Stimulated activated CD8-positive, alpha-beta memory T cell treated with anti-CD3 and anti-CD28 coated beads, Interleukin-12 subunit alpha, Interleukin-12 subunit beta, amount 100 ng/mL, for 4 hours (primary cell): ENCODE measurements at places on chromosomes 6 and 20.

GRCh38 chr6:118893064-118893806 lies 717 bp upstream of the ASF1A start:
- no peak for DNase-seq

DNA sequence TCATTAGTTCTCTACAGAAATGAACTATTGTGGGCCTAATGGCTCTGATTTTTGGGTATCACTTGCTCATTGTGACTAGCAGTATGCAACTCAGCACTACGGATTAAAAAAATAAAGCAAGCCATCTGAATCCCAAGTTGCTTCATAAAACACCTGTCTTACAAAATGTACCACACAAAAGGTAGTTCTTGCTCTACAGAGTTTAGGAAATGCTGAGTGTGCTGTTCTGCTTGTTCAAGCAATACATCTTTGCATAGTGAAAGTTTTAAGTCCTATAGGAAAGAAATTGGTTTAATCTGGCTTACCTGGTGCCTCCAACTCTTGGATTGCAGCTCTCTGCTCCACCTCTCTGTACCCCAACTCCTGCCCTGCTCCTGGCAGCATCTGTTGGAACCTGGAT lies 266.7 kb upstream of the AGPAT4 start:
- no peak for DNase-seq

- no peak for DNase-seq
These were observed 143.3 kb upstream of the MAP3K7 start for GRCh38 chr6:90730151-90730673.

- no peak for DNase-seq
These were observed 585.6 kb downstream of the UTRN start for GRCh38 chr6:144870782-144871181.

- no peak for DNase-seq
These were observed 26.9 kb downstream of the MUC22 start for GRCh38 chr6:31037169-31037568.

DNA sequence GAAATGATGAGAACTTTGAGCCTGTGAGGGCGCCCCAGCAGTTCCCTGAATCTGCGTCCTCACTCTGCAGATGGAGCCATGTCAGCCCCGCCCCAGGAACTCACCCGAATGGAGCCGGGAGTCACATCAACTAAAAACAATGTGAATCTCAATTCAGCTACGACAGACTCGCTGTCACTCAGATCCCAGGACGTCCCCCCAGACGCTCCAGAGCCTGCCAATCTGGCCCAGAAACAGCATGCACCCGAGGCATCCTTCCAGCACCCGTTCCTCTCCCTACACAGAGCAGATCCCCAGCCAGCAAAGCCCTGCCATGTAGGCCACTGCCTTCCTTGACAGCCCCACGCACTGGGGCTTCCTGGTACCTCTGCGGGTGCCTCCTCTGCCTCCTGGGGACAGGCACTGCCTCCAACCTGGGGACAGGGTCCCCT lies 248.0 kb downstream of the TTLL2 start:
- DNase-seq = no peak

- DNase-seq = no peak
These were observed 2.5 kb upstream of the SRSF12 start for GRCh38 chr6:89120371-89120770.

GRCh38 chr6:166393535-166393823 lies 10.7 kb upstream of the MPC1 start:
- no peak for DNase-seq

DNA sequence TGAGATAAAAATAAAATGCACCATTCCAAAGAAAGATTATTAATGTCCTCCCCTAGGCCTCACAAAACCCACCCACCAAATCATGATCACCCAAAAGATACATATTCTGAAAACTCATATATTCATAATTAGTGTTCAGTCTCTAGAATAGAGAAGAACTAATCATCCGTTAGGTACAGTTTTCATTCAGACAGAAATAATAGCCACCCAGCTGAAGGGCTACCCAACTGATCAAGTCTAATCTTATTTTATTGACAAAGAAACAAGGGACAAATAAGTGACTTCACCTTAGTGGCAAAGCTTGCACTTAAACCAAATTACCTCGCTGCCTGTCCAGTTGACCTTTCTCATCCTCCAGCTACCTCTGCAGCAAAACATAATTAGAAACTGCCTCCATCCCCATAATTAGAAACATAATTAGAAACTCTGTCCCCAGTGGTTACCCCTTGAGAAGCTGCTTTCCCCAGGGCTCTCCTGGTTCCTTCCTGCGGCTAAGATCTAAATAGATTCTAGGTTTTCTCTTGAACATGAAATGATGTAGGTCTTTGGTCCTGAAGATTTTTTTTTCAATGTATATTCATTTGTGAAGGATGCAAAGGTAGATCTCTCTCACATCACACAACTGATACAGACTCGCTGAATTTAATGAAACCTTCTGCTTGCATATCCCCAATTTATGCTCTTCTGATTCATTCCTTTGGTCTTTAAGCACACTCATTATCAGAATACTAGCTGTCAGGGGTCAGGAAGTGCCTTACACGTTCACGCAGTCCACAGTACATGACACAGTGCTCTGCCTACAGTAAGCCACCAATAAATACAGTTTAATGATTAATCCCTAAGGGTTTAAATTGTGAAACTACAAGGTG lies 46.3 kb downstream of the HBS1L start:
- DNase-seq = no peak

- no peak for DNase-seq
These were observed 5.4 kb downstream of the FBXO30 start for GRCh38 chr6:145809211-145809610.

GRCh38 chr6:165615636-165616035 lies 47.4 kb downstream of the PDE10A start:
- DNase-seq = no peak

- DNase-seq = no peak
These were observed 118.9 kb downstream of the QKI start for GRCh38 chr6:163533443-163533842.

DNA sequence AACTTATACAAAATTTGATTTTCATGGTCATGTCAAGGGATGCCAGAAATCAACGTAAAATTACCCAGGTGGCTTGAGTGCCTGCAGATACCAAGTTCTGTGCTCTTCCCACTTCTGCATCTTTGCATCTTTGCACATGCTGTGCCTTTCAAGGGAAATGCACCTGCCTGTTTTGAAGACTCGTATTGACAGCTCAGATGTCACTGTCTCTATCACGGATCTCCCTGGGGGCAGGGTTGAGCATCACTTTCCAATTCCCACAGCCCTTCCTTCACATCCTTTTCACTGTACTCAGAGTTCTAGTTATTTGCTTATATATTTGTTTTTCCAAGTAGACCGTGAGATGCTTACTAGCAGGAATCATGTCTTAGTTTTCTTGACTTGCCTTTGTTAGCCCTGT lies 274.2 kb downstream of the CDH26 start:
- no peak for DNase-seq

DNA sequence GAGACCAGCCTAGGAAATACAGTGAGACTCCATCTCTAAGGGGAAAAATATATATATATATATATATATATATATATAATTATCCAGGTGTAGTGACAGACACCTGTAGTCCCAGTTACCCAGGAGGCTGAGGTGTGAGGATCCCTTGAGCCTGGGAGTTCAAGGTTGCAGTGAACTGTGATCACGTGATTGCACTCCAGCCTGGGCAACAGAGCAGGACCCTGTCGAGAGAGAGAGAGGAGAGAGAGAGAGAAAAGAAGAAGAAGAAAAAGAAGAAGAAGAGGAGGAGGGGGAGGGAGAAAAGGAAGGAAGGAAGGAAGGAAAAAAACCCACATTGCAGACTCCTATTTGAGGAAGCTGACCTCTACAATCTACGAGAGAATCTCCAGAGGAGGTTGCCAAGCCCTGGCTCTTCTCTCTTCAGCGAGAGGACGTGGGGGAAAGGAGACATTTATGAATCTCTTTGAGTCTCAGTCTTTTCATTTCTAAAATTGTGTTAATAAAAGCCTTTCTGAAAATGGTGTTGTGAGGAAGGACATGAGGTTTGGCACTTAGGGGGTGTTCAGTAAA lies 49.7 kb downstream of the COL11A2 start:
- DNase-seq = no peak
